Upper lobe of left lung (tissue), 6 donors: ENCODE measurements at places on chromosomes 16 and 17. TPM values are rescaled to one million over a fixed set of nuclear protein-coding genes. Genes with fewer than 3 reads are reported as not detected.
A peak's percentile ranks its signal among the peaks of the same experiment; 100 is the strongest.

The HS3ST3B1 gene
- total RNA-seq, result 5.2 TPM

GRCh38 chr16:58037365-58038057, 12.0 kb downstream of the MMP15 start:
- no peak overlapping the region for H3K4me3 ChIP-seq
- peaks cover 12% of the 10 kb centered on the region for H3K4me1 ChIP-seq
- DNase-seq, result no peak
- H3K27me3 ChIP-seq, result no peaks in the 10 kb centered on the region
- peaks cover 37% of the 10 kb centered on the region for H3K36me3 ChIP-seq
- H3K27ac ChIP-seq, result no peak overlapping the region

GRCh38 chr16:56776562-56776961, 46.6 kb downstream of the NUP93 start:
- H3K27me3 ChIP-seq, result no peaks in the 10 kb centered on the region
- no peaks in the 10 kb centered on the region for H3K36me3 ChIP-seq
- no peak for DNase-seq
- peaks cover 23% of the 10 kb centered on the region for H3K4me1 ChIP-seq
- no peak overlapping the region for H3K27ac ChIP-seq

DNA sequence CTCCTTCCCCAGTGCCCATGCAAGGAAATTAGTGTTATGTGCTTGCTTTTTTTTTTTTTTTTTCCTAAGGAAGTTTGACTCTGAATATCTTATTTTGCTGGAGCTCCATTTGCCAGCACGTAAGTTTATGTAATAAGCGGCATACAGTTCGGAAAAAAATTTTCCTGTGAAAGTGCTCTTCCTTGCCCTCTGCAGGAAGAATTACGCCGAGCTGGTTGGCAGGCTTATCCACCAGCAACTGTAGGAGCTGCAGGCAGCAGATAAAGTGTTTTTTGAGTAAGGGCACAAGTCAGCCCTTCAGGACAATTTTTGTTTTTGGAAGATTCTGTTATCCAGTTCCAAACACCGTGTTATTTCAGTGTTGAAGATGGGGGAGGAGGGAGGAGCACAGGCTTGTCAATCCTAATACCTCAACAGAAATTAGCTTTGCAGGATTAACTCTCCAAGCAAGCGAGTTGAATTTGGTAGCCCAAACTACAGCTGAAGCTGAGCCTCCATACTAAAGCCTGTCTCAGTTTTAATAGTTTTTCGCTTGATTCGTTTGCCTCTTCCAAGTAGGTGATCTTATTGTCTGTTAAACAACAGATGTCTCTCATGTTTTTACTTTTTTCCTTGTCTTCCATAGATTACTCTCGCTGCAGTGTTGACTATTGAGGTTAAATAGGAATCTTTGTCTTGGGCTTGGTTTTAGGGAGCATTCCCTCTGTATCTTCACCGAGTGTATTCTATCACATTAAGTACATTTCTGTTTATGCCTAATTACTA, 1.1 kb downstream of the SPECC1 start:
- peaks cover 19% of the 10 kb centered on the region for H3K4me1 ChIP-seq
- no peak overlapping the region for H3K27ac ChIP-seq
- peaks cover 3% of the 10 kb centered on the region for H3K27me3 ChIP-seq

DNA sequence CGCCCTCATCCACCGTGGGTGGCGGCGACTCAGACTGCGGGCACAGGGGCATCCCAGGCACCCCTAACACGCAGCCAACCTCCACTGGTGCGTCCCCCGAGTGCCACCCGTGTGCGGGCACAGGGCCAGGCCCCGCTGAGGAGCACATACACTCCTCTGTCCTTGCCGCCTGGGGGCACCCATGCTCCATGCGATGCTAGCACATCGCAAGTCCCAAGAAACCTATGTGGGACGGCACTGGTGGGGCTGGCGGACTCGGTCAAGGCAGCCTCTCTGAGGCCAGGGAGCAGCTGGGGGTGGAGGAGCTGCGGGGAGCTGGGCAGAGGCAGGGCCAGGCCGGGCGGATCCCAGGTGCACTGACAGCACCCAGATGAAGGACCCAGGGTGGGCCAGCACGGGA, 4.0 kb downstream of the ZNF598 start:
- H3K4me1 ChIP-seq, result peaks cover 67% of the 10 kb centered on the region
- H3K36me3 ChIP-seq, result peaks cover 29% of the 10 kb centered on the region
- no peak overlapping the region for H3K4me3 ChIP-seq
- peak overlapping the region; percentile 49 for H3K27ac ChIP-seq
- DNase-seq, result no peak

The GAS2L2 gene
- 3.5 TPM for total RNA-seq

- H3K4me1 ChIP-seq, result no peaks in the 10 kb centered on the region
- H3K4me3 ChIP-seq, result no peak overlapping the region
- H3K27me3 ChIP-seq, result no peaks in the 10 kb centered on the region
- no peak overlapping the region for H3K27ac ChIP-seq
- no peaks in the 10 kb centered on the region for H3K36me3 ChIP-seq
Measured at GRCh38 chr16:31767267-31767666, 106.3 kb upstream of the ZNF267 start.

GRCh38 chr16:4647644-4647980, 23.0 kb downstream of the MGRN1 start:
- H3K4me3 ChIP-seq, result no peak overlapping the region
- no peaks in the 10 kb centered on the region for H3K27me3 ChIP-seq
- peaks cover 17% of the 10 kb centered on the region for H3K4me1 ChIP-seq
- DNase-seq, result no peak
- no peak overlapping the region for H3K27ac ChIP-seq

The ARL17B gene
- total RNA-seq, result 16.2 TPM

The B9D1 gene
- 12.2 TPM for total RNA-seq

The ZCCHC14 gene
- total RNA-seq, result 25.8 TPM

DNA sequence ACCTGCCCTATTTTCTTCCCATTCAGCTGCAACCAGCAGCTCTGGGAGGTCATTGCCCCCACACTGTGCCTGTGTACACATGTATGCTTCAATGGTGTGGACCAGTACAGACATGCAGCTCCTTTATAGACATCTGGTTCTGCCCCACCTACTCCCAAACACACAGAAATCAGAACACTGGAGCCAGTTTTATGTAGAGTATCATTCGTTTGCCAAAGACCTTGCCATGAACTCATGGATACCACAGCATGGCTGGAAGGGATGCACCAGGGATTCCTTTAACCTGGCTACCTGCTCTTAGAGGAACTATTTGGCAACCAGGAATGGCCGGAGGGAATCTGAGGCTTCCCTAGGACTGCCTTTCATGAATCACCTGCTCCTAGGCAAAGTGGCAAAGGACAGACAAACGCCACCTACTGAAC, 60.4 kb downstream of the ZFHX3 start:
- DNase-seq, result no peak
- H3K36me3 ChIP-seq, result no peaks in the 10 kb centered on the region
- H3K27me3 ChIP-seq, result no peaks in the 10 kb centered on the region
- peak overlapping the region; percentile 82 for H3K27ac ChIP-seq
- H3K4me1 ChIP-seq, result peaks cover 48% of the 10 kb centered on the region

GRCh38 chr16:2535625-2536013, 2.2 kb upstream of the PDPK1 start:
- H3K27me3 ChIP-seq, result no peaks in the 10 kb centered on the region
- H3K36me3 ChIP-seq, result no peaks in the 10 kb centered on the region
- no peak for DNase-seq
- H3K27ac ChIP-seq, result peak overlapping the region; percentile 41
- H3K4me3 ChIP-seq, result no peak overlapping the region

GRCh38 chr16:17313085-17313611, 157.6 kb downstream of the XYLT1 start:
- H3K27ac ChIP-seq, result peak overlapping the region; percentile 64
- H3K4me1 ChIP-seq, result peaks cover 10% of the 10 kb centered on the region
- no peak overlapping the region for H3K4me3 ChIP-seq
- H3K36me3 ChIP-seq, result no peaks in the 10 kb centered on the region

- peak overlapping the region; percentile 72 for H3K27ac ChIP-seq
- H3K36me3 ChIP-seq, result no peaks in the 10 kb centered on the region
- peak; percentile 70 for DNase-seq
- H3K4me1 ChIP-seq, result peaks cover 6% of the 10 kb centered on the region
- no peak overlapping the region for H3K4me3 ChIP-seq
Measured at GRCh38 chr17:42928714-42929496, 28.3 kb downstream of the G6PC1 start.

The SBK1 gene
- total RNA-seq, result 1.1 TPM

GRCh38 chr16:1346422-1347285, 5.0 kb downstream of the TSR3 start:
- no peak for DNase-seq
- peaks cover 30% of the 10 kb centered on the region for H3K4me1 ChIP-seq
- no peak overlapping the region for H3K4me3 ChIP-seq
- no peaks in the 10 kb centered on the region for H3K27me3 ChIP-seq
- peaks cover 26% of the 10 kb centered on the region for H3K36me3 ChIP-seq

DNA sequence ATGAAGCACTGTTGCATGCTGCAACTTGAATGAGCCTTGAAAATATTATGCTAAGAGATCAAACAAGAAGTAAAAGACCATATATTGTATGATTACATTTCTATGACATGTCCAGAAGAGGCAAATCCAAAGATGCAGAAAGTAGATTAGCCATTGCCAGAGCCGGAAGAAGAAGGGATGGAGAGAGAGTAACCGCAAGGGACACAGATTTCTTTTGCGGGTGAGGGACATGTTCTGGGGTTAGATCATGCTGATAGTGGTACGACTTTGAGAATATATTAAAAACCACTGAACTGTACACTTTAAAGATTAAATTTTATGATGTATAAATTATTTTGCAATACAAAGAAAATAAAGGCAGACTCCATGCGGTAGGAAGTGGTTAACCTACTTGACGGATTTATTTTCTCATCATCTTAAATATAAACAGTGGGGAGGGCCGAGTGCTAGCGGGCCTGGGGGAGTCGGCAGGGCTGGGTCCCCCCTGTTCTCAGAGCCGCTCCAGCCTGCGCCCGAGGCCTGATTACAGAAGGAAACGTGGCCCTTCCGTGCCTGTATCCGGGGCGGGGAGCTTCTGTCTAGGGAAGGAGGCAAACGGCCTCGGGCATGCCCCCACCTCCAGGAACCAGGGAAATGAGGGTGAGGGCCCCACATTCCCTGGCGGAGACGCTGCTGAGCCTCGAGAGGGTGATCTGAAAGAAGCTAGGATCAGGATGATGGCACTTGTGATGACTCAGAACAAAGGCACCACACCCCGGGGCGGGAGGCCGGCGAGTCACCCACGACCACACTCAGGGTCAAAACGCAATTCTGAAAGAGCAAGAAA, 48.0 kb downstream of the SHCBP1 start:
- H3K27me3 ChIP-seq, result no peaks in the 10 kb centered on the region
- H3K27ac ChIP-seq, result no peak overlapping the region
- no peaks in the 10 kb centered on the region for H3K4me1 ChIP-seq
- DNase-seq, result peak; percentile 46

GRCh38 chr16:49883076-49884014, 27.4 kb upstream of the ZNF423 start:
- no peak overlapping the region for H3K27ac ChIP-seq
- no peak for DNase-seq
- no peaks in the 10 kb centered on the region for H3K36me3 ChIP-seq
- no peak overlapping the region for H3K4me3 ChIP-seq
- H3K27me3 ChIP-seq, result no peaks in the 10 kb centered on the region

DNA sequence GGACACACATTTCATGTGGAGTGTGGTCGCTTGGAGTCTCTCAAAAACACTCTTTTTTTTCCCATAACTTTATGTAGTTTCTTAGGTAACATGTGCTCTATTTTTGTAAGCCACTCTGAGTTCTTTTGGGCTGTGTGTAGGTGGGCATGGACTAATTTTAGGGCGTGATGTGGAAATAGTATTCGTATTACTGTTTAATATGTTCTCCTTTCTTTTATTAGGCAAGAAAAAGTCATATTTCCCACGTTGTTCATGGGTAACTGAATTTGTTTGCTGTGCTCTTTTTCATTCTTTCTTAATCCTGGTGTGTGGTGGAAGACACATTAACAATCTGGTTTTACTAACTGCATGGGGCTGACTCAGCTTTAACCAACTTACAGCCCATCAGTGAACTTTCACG, 27.4 kb downstream of the NDEL1 start:
- no peak for DNase-seq
- H3K4me1 ChIP-seq, result peaks cover 7% of the 10 kb centered on the region
- H3K4me3 ChIP-seq, result no peak overlapping the region
- H3K27ac ChIP-seq, result no peak overlapping the region

The P4HB gene
- total RNA-seq, result 521 TPM

DNA sequence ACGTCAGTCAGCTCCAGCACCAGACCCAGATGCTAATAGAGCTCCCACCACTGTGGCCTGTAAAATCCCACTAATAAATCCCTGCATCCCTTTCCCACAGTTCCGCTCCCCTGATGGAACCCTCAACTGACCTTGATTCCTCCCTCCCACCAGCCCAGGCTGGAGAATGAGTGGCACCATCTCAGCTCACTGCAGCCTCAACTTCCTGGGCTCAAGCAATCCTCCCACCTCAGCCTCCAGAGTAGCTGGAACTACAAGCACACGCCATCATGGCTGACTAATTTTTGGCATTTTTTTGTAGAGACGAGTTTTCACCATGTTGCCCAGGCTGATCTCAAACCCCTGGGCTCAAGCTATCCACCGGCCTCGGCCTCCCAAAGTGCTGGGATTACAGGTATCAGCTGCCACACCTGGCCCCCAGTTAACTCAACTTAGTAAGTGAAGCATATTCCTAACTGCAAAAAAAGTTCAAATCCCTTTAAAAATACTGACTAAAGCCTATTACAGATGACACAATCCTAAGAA, 15.6 kb downstream of the USP7 start:
- H3K27ac ChIP-seq, result no peak overlapping the region
- DNase-seq, result no peak

The NPW gene
- not detected for total RNA-seq

- no peaks in the 10 kb centered on the region for H3K27me3 ChIP-seq
- H3K4me1 ChIP-seq, result no peaks in the 10 kb centered on the region
- H3K36me3 ChIP-seq, result no peaks in the 10 kb centered on the region
Measured at GRCh38 chr17:29867643-29868181, 62.3 kb downstream of the SSH2 start.

DNA sequence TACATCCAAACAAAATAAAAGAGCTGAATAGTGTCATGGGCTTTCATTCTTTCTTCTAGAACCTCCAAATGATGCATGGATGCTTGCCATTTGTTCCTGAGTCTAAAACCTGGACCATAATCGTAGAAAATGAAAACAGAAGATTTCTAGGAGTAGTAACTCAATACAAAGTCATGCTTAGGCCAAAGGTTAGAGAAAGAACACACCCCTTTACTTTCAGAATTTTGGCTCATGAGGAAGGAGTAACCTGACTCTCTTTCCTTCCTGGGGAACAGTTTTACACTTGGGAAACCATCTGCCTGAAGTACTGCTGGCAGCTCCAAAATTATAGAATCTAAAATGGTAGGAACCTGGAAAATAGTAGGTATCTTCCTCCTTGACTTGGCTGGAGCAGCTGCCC, 137.2 kb downstream of the SNX11 start:
- H3K36me3 ChIP-seq, result no peaks in the 10 kb centered on the region
- H3K4me1 ChIP-seq, result peaks cover 10% of the 10 kb centered on the region
- DNase-seq, result no peak
- H3K27me3 ChIP-seq, result no peaks in the 10 kb centered on the region
- H3K27ac ChIP-seq, result no peak overlapping the region

DNA sequence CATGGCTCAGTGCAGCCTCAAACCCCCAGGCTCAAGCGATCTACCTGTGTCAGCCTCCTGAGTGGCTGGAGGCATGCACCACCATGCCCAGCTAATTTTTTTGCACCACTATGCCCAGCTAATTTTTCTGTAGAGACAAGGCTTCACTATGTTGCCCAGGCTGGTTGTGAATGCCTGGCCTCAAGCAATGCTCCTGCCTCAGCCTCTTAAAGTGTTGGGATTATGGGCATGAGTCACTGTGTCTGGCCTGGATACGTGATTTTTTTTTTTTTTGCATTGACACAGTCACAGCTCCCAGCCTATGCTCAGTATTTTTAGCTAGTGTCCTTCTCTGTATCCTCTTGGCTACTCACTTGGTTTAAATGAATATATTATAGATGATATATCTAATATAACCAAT, 377.0 kb upstream of the TNRC6C start:
- DNase-seq, result peak; percentile 7
- H3K4me1 ChIP-seq, result no peaks in the 10 kb centered on the region
- no peak overlapping the region for H3K4me3 ChIP-seq
- no peaks in the 10 kb centered on the region for H3K36me3 ChIP-seq
- H3K27ac ChIP-seq, result no peak overlapping the region

The KSR1 gene
- 69.0 TPM for total RNA-seq
